Stimulated activated CD4-positive, alpha-beta T cell treated with anti-CD3 and anti-CD28 coated beads, Interleukin-1b, Interleukin-23, amount 100 ng/mL, for 1 hour (primary cell): ENCODE measurements at places on chromosomes 12 and 14.

GRCh38 chr14:93824076-93824475, 35.8 kb upstream of the PRIMA1 start:
- DNase-seq = no peak

- DNase-seq = no peak
Measured at GRCh38 chr14:50795142-50795541, 35.8 kb downstream of the NIN start.

DNA sequence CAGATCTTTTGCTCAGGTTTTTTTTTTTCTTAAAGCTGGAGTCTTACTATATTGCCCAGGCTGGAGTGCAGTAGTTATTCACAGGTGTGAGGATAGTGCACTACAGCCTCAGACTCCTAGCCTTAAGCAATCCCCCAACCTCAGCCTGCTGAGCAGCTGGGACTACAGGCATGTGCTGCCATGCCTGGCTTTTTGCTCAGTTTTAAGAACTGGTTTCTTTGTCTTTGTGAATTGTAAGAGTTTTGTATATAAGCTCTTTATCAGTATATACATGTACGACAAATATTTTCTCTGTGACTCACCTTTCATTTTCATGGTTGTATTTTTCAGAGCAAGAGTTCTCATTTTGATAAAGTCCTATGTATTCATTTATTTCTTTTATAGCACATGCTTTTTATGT, 33.3 kb upstream of the C2CD5 start:
- DNase-seq = no peak

DNA sequence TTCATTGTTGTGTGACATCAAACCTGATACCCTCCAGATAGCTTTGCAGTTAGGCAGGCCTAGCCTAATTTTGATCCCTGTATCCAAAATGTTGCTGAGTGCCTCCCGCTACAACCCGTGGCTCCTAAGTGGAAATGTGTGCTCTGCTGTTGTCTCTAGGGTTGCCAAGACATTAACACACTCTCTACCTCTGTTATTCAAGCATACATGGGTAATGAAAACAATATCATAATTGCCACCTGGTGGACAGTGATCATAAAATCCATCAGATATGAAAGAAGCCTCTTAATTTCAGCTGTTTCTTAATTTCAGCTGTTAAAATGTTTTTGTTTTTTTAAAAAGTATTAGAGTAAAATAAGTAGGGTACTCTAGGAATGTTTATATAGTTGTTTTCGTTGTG, 93.5 kb downstream of the PLEKHA5 start:
- DNase-seq = no peak

DNA sequence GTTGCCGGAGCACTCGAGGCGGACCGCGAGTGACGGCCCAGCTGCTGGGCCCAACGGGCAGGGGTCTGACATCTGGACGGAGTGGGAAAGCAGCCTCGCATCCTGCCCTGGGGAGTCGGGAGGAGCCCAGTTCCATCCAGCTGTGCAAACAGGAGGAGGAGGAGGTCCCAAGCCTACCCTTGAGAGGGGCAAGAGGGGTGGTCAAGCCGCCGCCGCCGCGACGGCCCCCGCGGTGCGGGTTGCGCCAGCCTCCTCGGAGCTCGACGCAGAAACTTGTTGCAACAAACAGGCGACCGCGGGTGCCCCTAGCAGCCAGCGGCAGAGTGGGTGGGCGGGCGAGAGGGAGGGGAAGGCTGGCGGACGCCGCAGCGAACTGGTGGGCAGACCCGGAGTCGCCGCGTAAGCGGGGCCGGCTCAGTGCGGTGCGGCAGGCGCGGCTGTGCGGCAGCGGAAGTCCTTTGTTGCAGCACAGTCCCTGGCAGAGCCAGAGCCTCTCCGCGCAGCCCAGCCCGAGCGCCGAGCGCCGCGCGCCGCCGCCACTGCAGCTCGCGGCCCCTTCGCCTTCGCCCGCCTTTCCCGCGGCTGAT, at the start of gene ZBTB1:
TSS of gene ZBTB1 (plus strand) at position 461 of the 587 bp plus-strand sequence. CDS start 16,735 bp downstream, outside the sequence.
- DNase-seq = peak; percentile 51

GRCh38 chr12:50934371-50934851, 17.9 kb upstream of the HIGD1C start:
- DNase-seq = no peak

GRCh38 chr14:44347316-44347715, 159.8 kb downstream of the FSCB start:
- DNase-seq = no peak

DNA sequence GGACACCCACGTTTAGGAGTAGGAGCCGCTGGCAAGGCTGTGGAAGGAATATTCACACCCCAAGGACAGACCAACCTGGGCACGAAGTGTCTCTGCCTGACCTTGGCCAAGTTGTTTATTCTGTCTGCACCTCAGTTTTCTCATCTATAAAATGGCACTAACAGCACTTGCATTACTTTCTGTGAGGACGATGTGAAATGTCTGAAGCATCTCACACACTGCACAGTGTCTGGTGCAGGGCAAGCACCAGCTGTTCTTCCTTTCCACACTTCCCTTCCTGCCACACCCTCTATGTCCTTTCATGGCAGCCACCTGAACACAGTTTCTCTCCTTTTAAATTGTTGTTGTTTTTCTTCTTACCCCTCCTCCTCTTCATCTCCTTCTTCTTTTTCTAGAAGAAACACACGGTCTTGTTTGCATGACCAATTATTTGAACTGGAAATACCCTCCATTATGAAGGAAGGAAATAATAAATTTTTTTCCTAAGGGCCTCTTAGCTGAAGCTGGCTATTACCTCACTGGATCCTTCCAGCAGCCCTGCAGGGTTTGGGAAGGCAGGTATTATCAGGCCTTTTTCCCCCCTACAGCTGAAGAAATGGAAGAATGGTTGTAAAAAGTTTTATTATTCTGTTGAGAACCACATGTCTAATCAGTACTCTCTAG, 42.9 kb upstream of the ATP23 start:
- no peak for DNase-seq

DNA sequence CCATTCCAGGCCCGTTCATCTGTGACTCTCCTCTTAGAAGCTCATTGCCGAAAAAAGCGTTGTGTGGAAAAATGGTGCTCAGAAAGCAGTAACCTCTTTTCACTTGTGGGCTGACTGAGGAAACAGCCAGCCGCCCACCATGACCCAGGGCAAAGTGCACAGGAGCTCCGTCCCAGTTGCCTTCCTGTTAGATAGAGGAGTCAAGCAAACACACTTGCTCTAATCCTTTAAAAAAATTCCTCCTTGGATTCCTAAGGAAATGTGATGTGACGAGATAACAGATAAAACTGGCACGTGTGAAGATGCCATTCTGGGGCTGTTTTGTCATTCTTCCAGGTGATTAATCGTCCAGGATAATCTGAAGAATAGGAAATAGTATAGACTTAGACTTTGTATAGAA, 396.8 kb upstream of the DDHD1 start:
- no peak for DNase-seq

- no peak for DNase-seq
Measured at GRCh38 chr14:88195676-88196075, 127.4 kb downstream of the KCNK10 start.

GRCh38 chr14:68793734-68794129, 865 bp upstream of the ZFP36L1 start:
- no peak for DNase-seq

DNA sequence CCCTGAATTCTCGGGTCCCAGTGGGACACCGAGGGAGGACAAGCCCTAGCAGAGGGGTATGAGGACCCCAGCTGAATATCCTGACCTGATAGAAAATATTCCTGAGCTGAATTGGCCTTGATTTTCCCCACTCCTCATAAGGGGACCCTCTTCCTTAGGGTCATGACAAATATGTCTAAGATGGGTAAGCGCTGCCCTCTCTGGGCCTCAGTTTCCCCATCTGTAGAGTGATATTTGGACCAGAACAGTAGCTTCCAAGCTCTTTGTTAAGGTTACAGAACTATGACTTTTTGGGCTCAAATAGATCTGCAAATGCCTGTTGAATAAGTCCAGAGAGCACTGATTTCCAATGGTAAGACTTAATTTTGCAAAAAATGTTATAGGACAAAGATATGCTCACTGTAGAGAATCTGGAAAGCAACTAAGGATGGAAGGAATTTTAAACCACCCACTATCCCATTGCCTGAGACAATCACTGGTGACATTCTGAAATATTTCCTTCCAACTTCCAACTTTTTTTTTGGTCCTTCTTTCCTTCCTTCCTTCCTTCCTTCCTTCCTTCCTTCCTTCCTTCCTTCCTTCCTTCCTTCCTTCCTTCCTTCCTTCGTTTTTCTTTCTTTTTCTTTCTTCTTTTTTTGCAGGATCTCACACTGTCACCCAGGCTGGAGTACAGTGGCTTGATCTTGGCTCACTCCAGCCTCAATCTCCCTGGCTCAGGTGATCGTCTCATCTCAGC, 32.0 kb downstream of the MYL2 start:
- DNase-seq = no peak

GRCh38 chr14:37257501-37258070, 59.8 kb downstream of the MIPOL1 start:
- DNase-seq = no peak

DNA sequence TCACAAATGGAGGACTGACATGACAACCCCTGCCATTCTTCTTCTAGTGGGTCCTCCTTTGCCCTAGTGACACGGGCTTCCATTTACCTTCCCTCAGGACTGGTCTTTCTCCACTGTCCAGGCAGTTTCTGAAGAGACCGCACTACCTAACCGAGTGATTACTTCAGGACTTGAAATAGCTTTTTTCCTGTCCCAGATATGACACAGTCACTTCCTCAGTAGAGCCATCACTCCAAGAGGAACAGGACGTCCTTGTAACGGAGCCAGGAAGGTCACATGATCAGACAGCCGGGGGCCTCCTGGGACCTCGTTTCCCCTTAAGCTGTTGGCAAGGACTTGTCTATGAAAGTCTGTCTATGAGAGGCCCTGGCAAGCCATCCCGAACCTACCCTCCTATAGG, 62.3 kb downstream of the FOS start:
- no peak for DNase-seq

GRCh38 chr12:39124768-39125167, 219.4 kb upstream of the CPNE8 start:
- DNase-seq = no peak

GRCh38 chr12:48583728-48584127, 13.9 kb upstream of the LALBA start:
- DNase-seq = no peak

DNA sequence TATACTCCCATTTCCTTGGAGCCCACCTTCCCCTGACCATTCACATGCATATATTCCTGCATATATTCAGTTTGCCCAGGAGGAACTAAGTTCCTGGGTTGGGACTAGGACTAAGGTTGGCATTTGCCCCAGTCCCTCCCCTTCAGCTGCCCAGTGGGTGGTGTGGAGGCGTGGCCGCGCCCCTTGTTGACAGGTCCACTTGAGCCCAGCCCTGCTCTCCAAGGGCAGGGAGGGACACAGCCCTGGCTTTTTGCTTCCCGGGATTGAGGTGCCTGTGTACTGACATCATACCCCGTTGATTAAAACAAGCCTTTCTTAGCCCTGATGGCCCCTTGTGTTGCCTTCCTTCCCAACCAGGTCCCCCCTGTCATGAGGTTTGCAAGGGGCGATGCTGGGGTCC, 7.3 kb downstream of the ERBB3 start:
- DNase-seq = no peak

GRCh38 chr14:96083667-96084320, 44.6 kb downstream of the C14orf132 start:
- no peak for DNase-seq

GRCh38 chr12:57770734-57771133, 1.2 kb downstream of the METTL1 start:
- no peak for DNase-seq

DNA sequence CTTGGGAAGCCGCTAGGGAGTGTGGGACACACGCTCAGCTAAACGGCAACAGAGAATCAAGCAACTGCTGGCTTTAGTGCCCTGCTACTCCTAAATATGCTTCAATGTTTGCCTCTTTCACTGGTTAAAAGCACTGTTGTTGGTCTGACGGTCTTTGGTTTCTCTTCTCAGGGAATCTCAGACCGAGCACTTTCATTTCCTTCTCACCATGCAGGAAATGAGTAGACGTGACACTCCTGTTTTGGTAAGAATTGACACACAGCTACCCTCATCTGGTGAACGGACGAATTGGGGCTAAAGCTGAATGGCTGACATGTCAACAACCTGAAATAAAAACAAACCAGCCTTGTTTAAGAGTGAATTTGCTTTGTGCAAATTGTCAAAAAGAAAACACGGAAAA, 57.5 kb upstream of the PIWIL1 start:
- no peak for DNase-seq

- no peak for DNase-seq
Measured at GRCh38 chr14:59018978-59019377, 169.5 kb upstream of the DAAM1 start.

GRCh38 chr14:99522457-99522891, 41.3 kb downstream of the CCNK start:
- no peak for DNase-seq

GRCh38 chr12:116372815-116373214, 95.3 kb upstream of the MED13L start:
- DNase-seq = no peak

- no peak for DNase-seq
Measured at GRCh38 chr12:101876322-101876860, 989 bp upstream of the DRAM1 start.

DNA sequence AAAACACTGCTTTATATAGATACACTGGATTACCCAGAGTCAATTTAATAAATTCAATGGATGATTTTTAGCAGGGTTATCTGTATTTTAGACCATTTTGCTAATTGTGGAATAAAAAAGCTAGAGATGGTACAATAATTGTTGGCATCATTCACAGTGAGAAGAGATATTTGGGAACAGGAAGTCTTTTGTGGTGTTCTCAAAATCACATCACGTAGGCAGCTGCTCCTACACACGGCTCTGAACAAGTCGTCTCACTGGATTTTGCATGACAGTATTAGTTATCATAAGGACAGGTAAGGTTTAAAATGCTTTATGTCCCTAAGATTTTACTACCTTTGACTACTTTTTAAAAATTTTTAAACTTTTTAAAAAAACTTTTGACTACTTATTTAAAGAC, 52.0 kb downstream of the PAPLN start:
- no peak for DNase-seq

- DNase-seq = peak; percentile 89
Measured at GRCh38 chr12:4269279-4269991, 4.1 kb upstream of the CCND2 start.

- DNase-seq = peak; percentile 61
Measured at GRCh38 chr12:132761032-132761920, at the start of gene ANKLE2. TSS of gene ANKLE2 (minus strand) at chr12:132761832. CDS start at chr12:132761798, 34 bp downstream.

DNA sequence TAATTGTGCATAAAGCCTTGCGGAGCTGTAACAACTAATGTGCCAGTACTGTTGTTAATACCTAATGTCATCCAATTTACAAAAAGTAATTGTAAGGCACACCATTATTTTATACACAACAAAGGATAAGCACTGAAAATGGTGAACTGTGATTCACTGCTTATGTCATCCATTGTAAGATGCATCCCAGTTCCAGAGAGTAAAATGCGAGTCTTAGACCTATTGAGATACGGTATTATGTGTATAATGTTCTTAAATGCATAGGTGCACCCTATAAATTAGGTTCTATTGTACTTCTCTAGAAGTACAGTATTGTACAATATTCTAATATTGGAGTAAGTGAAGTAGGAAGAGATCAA, 406 bp downstream of the PARP2 start:
- DNase-seq = no peak

- no peak for DNase-seq
Measured at GRCh38 chr12:76530516-76530915, 29.1 kb downstream of the OSBPL8 start.

- DNase-seq = no peak
Measured at GRCh38 chr14:105865904-105866840, 339.8 kb downstream of the TMEM121 start.

GRCh38 chr14:91255026-91255695, 10.7 kb upstream of the GPR68 start:
- no peak for DNase-seq

- no peak for DNase-seq
Measured at GRCh38 chr12:26510354-26510674, 314.9 kb downstream of the SSPN start.

- DNase-seq = no peak
Measured at GRCh38 chr12:65895759-65896656, 71.7 kb downstream of the HMGA2 start.
